ENCODE measurements at places on chromosomes 13 and 19.

GRCh38 chr13:20676213-20676612, 27.3 kb upstream of the IL17D start:
- no peak for DNase-seq

GRCh38 chr13:21453387-21454081, 5.6 kb downstream of the ZDHHC20 start:
- DNase-seq: no peak

DNA sequence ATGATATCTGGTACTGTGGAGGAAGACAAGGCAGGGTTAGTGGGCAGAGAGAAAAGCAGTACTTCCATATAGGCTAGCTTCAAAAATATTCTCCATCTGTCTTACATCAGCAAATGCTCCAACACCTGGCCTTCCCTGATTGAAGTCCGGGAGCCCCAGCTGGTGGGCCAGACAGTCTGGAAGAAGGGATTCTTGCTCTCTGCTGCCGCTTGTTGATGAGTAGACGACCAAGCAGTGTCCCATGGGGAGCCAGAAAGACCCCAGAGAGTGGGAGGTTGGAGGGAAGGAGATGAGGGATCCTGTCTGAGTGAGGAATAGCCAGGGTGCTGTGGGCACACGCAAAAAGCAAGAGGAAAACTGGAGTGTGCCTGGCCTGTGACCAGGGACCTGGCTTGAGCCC, 95.1 kb downstream of the ATP8A2 start:
- no peak for DNase-seq

DNA sequence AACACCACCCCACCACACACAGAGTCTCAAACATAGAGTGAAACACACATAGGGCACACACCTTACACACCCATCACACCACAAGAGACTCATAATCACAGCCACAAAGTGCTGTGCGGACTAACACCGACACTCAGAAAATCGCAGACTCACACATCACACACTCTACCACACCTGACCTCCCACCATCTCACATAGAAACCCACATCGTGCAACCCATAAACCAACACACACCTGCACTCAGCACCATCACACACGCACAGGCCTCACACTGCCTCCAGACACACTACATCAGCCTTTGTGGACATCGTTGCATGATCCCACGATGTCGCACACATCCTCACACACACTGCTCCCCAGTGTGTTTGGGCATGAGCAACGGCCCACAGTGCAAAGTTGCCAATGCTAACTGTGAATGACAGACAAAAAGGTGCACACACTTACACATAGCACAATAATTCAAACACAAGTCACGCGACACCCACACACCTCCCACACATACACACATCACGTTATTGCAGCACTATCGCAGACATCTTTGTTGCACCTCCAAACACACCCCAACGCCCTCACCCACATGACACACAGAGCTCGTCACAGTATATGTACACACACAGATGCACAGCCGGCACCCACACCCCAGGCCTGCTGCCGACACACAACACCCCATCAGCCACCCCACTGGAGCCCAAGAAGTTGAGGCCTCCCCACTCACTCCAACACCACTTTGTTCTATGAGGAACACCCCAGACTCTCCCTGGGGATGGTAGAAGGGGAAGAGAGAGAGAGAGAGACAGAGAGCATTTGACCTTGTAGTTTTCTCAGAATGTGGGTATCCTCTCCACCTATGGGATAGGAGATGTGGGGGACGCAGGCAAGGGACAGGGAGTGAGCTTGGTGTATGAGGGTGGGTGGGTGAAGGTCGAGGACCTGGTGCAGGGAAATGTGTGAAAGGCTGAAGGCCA, 1.2 kb upstream of the ATP1A3 start:
- peak; percentile 84 for DNase-seq

- no peak for DNase-seq
These were observed 833 bp downstream of the GAMT start for GRCh38 chr19:1400281-1401137.

DNA sequence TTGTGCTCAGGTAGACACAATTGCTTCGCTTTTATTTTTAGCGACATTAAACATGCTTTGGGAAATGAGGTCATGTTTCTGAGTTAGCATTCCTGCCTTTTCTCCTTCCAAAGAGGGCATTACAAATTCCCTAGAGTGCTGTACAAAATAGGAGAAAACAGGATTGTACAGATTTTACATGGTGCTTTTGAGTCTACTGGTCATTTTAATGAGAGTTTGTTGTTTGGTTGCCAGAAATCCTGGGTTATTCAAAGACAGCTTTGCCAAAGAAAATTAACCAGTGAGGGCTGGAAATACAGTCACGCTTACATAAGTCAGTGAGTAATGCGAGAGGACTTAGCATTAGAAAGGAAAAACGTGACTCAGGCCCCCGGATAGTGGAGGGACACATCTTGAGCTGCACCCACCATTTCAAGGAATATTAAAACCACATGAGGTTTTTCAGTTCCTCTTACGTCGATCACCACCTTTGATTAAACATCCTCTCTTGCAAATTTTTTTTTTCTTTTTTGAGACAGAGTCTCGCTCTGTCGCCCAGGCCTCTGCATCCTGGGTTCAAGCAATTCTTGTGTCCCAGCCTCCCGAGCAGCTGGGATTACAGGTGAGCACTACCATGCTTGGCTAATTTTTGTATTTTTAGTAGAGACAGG, 55.4 kb downstream of the SACS start:
- DNase-seq: no peak
